ENCODE measurements at places on chromosomes 1 and 21.

GRCh38 chr1:169648709-169649108 lies 18.8 kb upstream of the SELP start:
- DNase-seq: no peak

DNA sequence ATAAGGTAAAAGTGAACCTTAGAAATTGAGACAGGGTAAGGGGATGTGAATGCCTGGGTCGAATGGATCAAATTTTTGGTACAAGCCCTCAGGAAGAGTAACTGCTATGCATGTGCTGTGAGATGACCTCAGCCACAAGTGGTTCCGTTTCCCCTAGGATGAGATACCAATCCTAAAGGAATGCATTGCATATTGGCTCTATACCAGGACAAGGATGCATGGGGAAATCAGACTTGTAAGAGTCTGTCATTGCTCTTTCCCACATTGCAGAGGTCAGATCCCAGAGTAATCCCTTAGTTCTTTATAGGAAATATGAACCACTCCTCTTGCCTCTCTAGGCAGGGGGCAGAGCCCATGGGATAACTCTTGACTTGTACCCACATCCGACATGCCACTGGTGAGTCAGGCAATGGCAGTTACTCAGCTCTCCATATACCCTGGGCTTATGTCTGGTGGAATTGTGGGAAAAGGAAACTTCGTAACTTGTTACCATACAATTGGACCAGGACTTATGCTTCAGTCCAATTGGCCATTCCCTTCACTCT lies 428.3 kb upstream of the ZRANB2 start:
- no peak for DNase-seq

GRCh38 chr21:36917471-36918158 lies 48.9 kb downstream of the HLCS start:
- no peak for DNase-seq

DNA sequence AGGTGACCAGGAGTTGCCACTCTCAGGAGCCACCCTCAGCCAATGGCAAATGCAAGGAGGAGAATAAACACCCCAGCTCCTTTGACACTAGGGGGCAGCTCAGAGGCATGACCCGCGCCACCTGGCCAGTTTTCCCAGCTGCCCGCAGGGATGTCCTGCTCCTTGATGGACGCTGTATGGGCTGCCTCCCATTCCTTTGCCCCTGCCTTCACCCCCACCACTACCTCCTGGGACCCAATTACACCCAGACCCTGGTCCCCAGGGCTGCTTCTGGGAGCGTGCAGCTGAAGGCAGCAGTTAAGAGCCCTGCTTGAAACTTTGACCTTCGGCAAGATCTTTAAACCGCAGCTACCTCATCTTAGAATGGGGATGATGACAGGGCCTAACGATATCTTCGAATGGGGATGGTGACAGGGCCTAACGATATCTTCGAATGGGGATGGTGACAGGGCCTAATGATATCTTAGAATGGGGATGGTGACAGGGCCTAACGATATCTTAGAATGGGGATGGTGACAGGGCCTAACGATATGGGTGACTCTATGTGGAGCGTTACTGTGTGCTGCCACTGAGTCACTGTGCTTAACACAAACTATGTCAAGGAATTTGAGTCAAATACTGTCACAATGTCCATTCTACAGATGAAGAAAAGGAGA lies 163.0 kb upstream of the KAZN start:
- no peak for DNase-seq

GRCh38 chr1:54800899-54801759 lies at the start of gene TTC22:
Gene TTC22 (minus strand): TSS chr1:54801323. CDS start chr1:54801163, 160 bp downstream.
- peak; percentile 57 for DNase-seq

DNA sequence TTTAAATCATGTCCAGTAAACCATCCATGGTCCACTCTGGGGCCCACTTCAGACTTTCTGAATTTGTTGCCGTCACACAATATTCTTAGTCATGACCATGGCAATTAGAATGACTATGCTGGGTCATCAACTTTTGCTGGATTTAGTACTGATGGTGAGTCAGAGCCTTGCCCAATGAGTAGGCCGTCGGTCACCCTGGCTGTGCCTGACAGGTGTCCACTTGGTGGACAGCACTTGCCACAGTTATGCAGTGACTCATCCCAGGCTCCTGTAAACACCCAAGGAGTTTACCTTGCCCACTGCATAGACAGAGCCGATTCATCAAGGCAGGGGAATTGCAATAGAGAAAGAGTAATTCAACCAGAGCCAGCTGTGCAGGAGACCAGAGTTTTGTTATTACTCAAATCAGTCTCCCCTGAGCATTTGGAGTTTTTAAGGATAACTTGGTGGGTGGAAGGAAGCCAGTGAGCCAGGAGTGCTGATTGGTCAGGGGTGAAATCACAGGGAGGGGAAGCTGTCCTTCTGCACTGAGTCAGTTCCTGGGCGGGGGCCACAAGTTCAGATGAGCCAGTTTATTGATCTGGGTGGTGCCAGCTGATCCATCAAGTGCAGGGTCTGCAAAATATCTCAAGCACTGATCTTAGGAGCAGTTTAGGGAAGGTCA lies 333.8 kb downstream of the PTPRU start:
- DNase-seq: no peak

- no peak for DNase-seq
These were observed 64.8 kb upstream of the ZNF281 start for GRCh38 chr1:200474633-200475032.

DNA sequence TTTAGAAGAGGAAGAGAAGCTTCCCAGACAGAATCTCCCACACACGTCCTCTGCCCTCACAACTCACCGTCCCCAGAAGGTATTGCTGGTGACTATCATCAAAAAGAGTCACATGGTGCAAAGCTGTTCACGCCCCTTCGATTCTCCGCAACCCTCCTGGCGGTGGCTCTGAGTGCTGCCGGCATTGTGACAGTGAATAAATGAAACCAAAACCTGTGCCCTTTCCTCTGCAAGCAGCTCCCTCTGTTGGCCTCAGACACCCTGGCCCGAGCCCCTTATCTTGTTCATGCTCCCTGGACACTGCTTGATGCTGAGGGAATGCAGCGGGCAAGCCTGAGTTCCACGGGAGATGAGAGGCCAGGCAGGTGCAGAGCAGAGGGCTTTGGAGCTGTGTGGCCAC lies 510.3 kb downstream of the NPHP4 start:
- peak; percentile 9 for DNase-seq

DNA sequence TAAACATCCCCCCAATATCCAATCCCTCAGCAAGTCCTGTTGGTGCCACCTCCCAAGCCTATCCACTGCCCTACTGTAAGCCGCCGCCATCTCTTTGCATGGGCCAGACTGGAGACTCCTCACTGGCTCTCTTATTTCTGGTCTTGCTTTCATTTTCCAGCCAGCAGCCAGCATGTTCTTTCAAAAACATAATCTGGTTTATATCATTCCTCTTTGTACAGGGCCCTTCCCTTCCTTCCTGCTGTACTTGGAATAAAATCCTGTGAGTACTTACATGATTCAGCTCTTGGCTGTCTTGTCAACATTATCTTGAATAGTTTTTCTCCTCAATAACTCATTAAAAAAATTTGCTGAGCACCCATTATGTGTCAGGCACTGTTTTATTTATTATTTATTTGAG lies 28.2 kb downstream of the TLR5 start:
- no peak for DNase-seq

DNA sequence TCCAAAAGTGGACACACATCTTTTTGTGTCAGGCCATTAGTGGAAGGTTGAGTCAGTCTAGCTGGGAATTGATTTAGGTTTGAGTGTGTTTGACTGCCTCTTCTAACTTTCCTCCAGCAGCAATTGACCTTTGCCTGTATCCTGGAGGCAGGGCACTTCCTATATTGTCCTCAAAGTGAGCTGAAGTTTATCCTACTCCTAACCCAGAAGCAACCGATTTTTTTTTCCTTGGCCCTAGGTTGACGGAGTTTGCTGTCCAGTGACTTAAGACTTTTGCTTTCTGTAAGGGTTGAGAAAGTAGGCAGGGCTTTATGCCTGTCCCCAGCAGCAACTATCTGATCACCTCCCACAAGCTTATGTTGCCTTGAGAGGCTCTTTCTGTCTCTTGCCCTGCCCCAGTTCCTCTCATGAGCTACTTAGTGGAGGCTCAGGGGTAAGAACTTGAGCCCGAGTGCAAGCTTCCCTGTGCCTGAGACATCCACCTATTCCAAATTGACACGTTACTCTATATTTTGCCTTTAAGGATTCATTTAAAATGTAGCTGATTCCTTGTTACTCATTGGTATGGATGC lies 30.9 kb downstream of the SLC35F3 start:
- DNase-seq: no peak
